Glutamatergic neuron (in vitro differentiated cells): ENCODE measurements at places on chromosomes 11 and 22. TPM values are rescaled to one million over a fixed set of nuclear protein-coding genes. Genes with fewer than 3 reads are reported as not detected.

The CSRP3 gene
- total RNA-seq = not detected

GRCh38 chr11:115284773-115285172 lies 219.4 kb downstream of the CADM1 start:
- no peak for DNase-seq

The SLC25A18 gene
- 6.4 TPM for total RNA-seq

The GPHA2 gene
- total RNA-seq = not detected

DNA sequence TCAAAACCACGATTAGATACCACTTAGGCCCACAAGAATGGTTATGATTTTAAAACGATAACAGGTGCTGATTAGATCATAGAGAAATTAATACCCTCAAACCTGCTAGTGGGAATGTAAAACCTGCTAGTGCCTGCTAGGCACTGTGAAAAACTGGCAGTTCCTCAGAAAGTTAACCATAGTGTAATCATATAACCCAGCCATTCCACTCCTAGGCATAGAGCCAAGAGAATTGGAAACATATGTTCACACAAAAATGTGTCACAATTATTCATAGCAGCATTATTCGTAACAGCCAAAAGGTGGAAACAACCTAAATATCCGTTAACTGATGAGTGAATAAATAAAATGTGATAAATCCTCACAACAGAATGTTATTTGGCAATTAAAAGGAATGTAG lies 122.2 kb upstream of the SYN3 start:
- DNase-seq = no peak

GRCh38 chr22:44314425-44315067 lies 1.8 kb upstream of the SHISAL1 start:
- no peak for DNase-seq

- peak; percentile 77 for DNase-seq
These were observed 15.4 kb downstream of the ARFGAP2 start for GRCh38 chr11:47161134-47161854.

- no peak for DNase-seq
These were observed 9.9 kb upstream of the TMPRSS4 start for GRCh38 chr11:118067006-118067405.

The KLHL22 gene
- 20.2 TPM for total RNA-seq

GRCh38 chr11:93686226-93686625 lies 24.7 kb downstream of the CEP295 start:
- DNase-seq = no peak

The MFRP gene
- not detected for total RNA-seq

GRCh38 chr22:40399621-40400020 lies 29.2 kb downstream of the SGSM3 start:
- DNase-seq = no peak

- no peak for DNase-seq
These were observed 64.0 kb upstream of the PTPRJ start for GRCh38 chr11:47916361-47916841.

DNA sequence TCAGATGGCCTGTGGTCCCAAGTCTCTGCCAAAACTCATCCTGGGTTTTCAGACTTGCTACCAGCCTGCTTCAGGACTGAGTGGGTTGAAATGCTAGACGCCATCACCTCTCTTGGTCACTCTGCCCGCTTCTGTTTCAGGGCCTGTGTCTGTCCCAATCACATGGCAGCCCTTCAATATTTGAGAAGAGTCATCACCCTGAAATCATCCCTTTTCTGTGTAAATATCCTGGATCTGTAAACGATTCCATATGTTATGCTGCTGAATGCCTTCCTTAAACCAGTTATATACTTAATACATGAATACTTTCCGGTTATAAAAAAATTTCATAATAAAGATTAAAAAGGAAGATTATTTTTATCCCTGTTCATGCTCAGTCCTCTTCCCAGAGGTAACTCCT lies 39.8 kb upstream of the TLCD5 start:
- no peak for DNase-seq

DNA sequence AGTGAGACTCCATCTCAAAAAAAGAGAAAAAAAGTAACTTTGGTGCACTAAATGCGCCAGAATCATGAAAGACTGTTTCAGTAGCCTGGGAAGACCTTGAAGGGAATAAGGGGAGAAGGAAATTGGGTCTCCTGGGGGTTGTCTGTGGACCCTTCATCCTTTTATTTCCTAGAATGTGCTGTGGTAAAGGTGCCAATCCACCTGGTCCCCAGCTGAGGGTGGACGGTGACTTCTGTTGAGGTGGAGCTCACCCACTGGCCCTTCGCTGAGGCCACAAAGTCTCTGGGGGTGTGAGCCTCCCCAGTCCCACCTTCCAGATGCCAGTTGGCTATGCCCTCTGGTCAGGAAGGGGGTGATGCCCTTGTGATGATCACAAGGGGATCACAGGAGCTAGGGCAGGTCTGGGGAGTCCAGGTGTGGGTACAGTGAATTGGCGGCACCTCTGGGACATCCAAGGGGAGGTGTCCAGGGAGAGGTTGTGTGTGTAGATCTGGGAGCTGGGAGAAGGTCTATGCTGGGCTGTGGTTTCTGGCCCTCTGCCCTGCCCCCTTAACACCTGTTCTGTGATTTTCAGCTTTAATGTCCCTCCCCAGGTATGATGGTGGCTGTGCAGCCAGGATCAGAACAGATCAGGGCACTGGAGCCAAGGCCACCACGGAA lies 34.2 kb upstream of the LMO1 start:
- DNase-seq = no peak

The BTBD18 gene
- total RNA-seq = not detected

- DNase-seq = no peak
These were observed 96.5 kb downstream of the DSCAML1 start for GRCh38 chr11:117700551-117700950.

DNA sequence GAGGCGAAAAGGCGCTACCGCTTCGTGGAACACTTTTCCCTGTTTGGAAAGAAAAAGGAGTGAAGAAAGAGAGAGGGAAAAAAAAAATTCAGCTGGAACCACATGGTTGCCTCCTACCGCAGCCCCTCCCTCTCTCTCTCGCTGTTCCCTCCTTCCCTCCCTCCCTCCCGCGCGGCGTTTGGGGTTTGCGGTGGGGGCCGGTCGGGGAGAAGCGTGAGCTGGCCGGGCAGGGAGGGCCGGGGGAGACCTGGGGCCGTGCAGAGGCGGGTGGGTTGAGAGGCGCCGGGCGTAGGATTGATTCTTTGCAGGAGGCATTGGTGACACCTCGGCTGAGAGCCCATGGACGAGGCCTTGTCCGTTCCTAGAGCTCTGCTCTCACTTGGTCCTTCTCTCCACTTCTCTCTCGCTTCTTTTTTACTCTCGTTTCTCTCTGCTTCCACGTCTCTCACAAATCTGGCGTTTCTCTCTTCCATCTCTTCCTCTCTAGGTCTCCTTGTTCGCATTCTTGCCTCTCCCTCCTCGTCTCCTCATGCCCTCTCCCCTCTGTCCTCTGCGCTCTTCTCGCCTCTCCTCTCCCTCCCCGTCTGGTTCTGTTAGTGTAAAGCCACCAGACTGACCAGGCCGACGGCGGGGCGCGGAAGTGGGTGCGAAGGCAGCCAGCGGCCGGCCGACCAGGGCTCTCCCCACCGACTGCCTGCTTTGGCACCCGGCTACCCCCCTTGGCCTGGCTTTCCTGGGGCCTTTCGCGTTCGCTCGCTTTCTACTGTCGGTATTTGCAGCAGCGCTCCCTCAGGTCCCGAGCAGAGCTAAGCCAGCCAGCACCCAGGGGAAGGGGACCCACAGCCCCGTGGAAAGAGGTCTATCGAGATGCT lies at the start of gene CLMP:
Gene CLMP (minus strand): TSS at position 61 of the 872 bp plus-strand sequence. CDS start 308 bp downstream, outside the sequence.
- peak; percentile 62 for DNase-seq

DNA sequence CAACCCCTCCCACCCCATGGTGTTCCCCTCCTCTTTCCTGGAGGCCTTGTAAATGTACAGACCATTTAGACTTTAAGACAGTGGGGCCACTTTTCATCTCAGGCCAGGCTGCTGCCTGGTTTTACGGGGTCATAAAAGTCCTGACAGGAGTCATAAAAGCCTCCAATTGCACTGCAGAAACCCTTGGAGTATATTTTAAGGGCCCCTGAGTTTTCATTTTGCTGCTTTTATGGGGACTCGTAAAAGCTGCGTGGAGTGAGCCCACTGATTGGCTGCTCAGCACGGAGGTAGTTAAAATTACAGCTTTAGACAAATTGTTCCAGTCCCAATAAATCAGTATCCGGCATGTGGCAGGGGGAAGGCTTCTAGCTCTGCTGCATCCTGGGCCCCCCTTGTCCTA lies 627.6 kb downstream of the NTM start:
- DNase-seq = no peak

DNA sequence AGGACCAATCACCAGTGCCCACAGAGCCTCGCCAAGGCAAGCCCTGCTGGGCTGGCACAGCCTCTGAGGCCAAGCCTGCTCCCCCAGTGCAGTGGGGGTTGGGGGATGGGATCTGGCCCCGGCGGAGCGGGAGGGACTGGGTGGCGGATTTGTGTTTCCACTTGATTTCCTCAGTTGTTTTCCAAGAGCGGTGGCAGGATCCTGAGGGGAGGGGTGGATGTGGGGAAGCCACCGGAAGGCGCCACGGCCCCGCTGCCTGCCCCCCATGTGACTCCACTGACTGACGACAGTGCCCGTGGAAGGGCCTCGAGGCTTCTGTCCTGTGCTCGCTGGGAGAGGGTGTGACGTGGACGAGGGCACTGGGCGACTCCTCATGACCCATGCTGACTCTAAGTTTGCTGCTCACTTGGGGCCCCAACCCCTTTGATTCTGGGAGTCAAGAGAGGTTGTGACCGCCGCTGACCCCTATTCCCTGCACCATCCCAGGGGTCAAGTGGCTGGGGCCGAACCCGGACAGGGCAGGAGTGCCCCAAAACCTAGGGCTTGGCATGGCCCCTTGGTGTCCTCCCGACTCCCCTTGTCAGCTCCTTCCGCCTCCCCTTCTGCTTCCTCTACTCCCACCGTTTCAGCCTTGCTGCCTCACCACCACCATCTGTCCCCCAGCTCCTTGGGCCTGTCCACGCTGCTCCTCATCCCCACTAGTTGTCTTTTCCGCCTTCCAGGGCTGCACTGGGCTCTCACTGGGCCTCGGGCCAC lies 23.5 kb upstream of the PICK1 start:
- no peak for DNase-seq

The LMO1 gene
- 5.7 TPM for total RNA-seq

GRCh38 chr22:27912101-27912500 lies 7.0 kb downstream of the PITPNB start:
- no peak for DNase-seq

GRCh38 chr11:69280994-69281393 lies 13.0 kb upstream of the MYEOV start:
- DNase-seq = no peak

- DNase-seq = no peak
These were observed 49.2 kb upstream of the CABP7 start for GRCh38 chr22:29670626-29671025.

The A4GALT gene
- 61.4 TPM for total RNA-seq

The TMEM132A gene
- total RNA-seq = 664 TPM

GRCh38 chr11:104433751-104434150 lies 269.8 kb upstream of the PDGFD start:
- no peak for DNase-seq
